ENCODE measurements at places on chromosomes 6 and 20.

DNA sequence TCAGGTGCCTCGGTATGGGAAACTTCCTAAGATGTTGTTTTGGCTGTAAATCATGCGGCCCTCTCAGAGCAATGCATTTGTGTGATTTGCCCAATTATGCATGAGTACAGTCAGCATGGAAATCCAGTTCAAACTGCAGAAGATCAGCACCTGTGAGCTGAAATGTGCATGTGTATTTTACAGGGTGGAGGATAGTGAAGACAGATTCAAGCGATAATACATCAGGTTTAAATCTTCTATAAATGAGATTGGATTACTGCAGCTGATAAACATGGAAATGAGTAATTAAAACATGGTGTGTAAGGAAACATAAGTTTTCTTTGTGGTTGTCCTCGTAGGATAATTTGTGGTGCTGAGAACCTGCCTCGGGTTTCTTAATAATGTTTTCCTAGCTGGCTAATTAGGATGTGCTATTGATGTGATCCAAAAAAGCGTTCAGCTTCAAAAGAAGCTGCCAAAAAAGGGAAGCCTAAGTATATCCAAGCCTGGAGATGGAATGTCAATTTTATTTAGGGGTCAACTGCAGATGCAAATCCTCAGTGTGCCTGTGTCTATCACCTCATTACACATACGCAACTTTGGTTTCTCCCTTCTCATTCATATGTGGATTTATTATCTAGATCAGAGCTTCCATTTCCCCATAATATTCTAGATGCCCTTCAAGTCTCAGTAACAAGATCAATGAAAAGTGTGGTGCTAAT is 117.1 kb upstream of the CCDC28A start:
- DNase-seq: no peak

- DNase-seq: no peak
These were observed 42.5 kb downstream of the PACSIN1 start for GRCh38 chr6:34508425-34508824.

DNA sequence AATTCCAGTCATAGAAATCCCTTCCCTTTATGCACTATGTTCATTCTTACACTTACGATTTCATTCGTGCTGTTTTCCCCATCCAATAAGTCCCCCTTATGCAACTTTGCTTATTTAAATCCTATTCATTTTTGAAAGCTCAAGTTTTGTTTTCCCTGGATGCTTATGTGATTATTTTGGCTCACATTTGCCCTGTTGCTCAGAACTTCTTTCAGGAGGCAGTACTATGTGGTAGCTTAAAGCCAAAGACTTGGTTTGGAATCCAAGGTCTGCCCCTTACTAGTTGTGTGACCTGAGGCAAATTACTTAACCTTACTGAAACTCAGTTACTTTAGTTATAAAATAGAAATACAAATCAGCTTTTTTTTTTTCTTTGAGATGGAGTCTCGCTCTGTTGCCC is 59.6 kb downstream of the MOXD1 start:
- no peak for DNase-seq

- DNase-seq: no peak
These were observed 6.8 kb downstream of the HFE start for GRCh38 chr6:26094036-26094435.

DNA sequence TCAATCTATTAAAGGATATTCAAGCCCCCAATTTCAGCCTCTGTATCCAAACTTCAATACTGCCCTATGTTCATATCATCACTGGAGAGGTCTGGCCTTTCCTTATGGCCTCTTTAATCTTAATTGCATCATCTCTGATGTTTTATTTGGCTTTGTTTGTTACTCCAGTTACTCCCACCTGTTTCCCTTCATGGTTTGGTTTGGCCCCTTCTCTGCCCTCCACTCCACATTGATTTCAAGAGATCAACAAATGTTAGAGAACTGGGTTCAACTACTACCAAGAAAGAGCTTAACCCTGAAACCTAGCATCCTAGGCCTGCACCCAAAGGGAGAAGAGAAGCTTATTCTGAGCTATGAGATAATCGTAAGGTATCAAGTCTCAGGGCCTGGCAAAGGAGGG is 221.6 kb downstream of the LAMA2 start:
- no peak for DNase-seq

GRCh38 chr6:150491131-150491810 is 108.4 kb upstream of the PLEKHG1 start:
- no peak for DNase-seq

DNA sequence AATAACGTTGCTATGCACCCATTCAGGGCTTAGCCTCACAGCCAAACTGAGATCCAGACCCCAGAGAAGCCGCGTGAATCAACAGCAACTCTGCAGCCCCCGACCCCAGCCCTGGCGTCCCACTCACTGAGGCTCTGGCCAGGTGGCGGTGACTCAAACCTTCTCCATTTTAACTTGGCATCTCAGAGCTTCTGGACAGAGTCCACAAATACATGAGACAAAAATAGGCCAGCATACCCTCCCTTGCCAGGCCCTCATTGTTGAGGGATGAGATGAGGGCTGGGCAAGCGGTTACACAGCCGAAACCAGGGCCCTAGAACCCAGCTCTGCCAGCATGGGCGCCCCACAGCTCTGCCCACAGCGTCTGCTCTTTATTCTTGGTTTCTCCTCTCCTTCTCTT is 118.4 kb downstream of the MYLK4 start:
- no peak for DNase-seq

GRCh38 chr6:14269436-14269835 is 151.9 kb downstream of the CD83 start:
- DNase-seq: no peak

DNA sequence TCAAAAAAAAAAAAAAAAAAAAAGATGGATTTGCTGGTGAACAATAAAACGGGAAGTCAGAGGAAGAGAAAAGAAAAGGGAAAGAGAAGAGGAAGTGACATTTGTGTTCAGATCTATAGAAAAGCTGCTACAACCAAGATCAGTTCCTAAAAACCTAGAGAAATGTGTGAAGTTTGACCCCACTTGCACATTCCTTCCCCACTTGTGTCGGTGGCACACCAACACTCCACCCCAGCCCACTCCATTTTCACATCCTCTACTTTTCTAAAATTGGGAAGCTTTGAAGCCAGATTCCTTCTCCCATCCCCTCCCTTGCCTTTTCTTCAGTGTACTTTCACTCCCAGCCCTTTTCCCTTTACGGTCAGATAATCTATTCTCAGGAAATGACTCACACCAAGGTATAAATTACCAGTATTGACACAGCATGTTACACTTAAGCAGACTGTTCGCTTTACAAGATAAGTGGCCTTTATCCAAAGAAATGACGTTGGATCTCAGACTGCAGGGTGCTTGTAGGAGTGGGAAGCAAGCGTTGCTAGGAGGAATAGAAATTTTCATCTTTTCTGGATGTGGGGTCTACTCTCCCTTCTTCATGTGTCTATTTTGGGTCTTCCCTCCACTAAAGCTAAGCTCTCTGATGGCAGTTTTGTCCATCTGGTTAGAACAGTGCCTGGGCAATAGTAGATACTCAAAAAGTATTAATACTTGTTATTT is 92.5 kb upstream of the ADGRF1 start:
- DNase-seq: no peak

- no peak for DNase-seq
These were observed 83.1 kb downstream of the VEGFA start for GRCh38 chr6:43853066-43853650.

DNA sequence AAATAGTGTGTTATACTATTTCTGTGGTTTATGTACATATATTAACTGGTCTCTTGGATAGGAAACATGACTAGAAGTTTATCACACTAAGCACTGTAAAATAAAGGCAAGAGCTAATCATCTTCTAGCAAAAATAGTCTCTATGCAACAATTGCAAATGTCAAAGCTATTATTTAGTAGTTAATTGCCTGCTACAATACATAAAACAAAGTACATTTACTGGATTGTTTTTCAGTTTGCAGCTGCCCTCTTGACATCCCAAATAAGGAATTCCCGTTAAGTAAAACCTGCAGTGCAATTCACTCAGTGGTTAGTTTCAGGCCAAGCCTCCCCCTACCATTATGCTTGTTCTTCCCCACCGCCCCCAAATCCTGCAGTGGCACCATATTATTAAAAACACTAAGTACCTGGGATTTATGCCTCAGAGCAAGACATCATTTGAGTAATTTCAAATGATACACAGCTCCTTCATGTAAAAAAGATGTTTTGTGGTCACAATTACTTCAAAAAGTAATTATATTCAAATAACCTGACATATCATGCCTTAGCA is 1.6 kb upstream of the ATP5F1E start:
- DNase-seq: no peak

DNA sequence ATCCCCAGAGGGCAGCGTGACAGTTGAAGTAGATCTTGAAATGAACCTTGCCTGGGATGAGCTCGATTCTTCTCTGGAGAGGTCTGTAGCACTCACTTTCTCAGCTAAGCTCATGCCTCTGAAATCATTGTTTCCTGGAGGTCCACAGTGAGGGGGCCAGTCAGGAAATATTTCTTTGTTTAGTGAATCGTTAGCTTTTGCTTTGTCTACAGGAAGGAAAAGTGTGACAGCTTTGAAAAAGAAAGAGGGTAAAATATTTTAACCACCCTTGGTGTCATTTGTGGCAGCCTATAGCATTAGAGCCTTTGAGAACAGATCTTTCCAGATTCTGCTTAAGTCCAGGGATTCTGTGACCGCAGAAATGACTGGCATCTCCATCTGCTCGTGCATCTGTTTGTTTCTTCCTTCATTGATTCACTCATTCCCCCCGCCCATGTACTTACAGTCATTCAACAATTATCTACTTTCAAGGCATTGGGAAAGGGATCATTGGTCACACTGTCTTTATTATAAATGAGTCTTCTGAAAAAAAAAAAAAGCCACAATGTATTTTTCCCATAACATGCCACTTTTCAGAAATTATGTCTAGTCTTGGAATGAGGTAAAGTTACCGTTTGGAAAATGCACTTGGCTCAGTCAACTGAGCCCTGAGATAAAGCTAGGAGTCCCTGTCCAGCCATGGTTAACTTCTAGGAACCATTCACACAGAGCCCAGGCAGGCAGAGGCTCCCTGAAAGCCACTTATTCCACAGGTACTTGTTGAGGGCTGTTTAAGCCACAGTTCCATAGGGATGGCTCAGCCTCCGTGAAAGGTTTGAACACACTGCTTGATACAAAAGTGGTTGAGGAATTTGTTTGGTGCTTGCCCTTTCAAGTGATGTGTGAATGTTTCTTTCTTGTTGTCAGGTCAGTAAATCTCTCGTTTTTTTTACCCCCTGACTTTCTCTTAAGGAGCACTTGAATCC is 86.0 kb downstream of the TIAM2 start:
- DNase-seq: no peak

- no peak for DNase-seq
These were observed 62.3 kb downstream of the ADGRB3 start for GRCh38 chr6:68697394-68697793.

DNA sequence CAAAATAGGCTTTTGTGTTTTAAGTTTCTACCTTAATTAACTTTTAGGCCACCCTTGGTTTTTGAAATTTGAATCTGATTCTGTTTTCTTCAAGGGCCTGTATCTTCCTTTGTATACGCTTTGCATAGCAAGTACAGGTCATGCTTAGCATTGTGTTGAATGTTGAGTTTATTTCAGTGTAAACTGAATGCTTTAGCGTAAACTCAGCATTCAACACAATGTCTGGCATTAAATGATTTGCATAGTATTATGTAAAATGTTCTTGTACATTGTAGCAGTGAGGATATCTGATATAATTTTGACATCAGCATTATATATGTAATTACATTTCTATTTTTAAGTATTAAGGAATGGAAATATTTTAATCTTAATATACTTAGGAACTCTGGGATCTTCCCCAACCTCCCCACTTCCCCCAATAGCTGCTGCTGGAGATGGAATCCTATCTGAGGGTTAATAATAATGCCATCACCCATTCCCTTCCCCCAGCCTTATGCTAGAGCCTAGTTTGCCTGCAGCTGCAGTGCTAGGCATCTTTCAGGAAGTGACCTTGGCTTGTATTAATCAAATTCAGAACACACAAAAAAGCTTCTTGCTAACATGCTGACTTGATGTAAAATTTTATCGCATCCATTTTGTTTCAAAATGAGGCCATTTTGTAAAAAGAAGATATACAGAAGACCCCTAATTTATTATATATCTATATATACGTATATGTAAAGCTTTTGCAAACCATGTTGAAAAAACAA is 73.1 kb downstream of the NCOA3 start:
- no peak for DNase-seq

DNA sequence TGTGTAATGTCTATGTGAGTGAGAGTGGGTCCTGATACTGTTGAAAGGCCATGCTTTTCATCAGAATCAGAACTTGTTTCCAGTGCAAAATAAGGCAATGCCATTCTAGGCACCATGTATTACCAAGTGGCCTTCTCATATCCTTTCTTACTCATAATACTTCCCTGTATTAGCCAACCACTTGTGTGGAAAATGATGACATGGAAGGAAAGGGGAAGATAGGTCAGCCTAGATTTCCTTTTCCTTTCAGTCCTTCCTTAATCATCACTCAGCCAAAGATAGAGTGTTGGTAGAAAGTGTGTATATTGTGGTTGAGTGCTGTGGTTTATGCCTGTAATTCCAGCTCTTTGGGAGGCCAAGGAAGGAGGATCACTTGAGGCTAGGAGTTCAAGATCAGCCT is 158.6 kb upstream of the PREP start:
- no peak for DNase-seq

GRCh38 chr20:50504231-50504823 is 5.9 kb upstream of the PTPN1 start:
- DNase-seq: no peak

DNA sequence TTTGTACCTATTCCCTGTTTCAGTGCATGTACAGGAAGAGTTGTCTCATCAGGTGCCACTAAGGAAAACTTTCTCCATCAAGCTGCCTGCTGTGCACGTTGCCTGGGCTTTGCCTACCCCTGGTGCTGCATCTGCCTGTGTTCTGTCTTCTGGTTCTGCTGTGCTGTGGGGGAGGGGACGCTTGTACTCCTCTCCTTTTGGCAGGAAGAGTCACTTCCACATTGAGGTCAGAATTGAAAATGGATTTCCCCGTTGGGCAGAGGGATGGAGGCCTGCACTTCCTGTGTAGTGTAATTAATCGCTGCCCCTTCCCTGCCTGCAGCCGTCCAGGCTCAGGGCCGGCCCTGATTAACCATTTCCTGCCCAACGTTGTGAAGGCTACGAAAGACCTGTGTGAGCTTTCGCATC is 153.3 kb downstream of the SCML4 start:
- no peak for DNase-seq

- DNase-seq: no peak
These were observed 17.5 kb upstream of the ZBTB2 start for GRCh38 chr6:151408858-151409257.

DNA sequence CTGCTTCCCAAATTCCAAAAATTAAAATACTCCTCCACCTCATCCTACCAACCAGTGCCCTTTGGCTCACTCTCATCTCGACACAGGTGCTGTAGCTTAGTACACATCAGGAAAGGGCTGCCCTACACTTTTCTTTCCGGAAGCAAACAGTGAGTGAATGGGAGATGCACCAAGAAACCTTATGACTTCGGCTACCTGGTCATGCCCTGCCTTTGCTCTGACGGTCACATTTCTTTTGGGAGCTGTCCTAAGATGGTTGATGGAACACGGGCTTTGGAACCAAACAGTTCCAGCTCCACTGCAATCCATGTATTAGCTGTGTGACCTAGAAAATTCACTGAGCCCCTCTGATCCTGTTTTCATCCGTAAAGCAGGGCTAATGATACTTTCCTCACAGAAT is 92.7 kb upstream of the ASF1A start:
- DNase-seq: no peak

- DNase-seq: no peak
These were observed 90.6 kb upstream of the ADGRF1 start for GRCh38 chr6:47132724-47133123.

GRCh38 chr20:32772046-32772445 is 9.9 kb downstream of the DNMT3B start:
- DNase-seq: no peak

GRCh38 chr6:129708496-129709195 is 1.3 kb downstream of the ARHGAP18 start:
- DNase-seq: no peak
